Stomach (tissue), 19 donors: ENCODE measurements at places on chromosomes 13 and 19.
A peak's percentile ranks its signal among the peaks of the same experiment; 100 is the strongest.

GRCh38 chr13:112995395-112996191 lies 26.6 kb downstream of the MCF2L start:
- peak; percentile 83 for DNase-seq

DNA sequence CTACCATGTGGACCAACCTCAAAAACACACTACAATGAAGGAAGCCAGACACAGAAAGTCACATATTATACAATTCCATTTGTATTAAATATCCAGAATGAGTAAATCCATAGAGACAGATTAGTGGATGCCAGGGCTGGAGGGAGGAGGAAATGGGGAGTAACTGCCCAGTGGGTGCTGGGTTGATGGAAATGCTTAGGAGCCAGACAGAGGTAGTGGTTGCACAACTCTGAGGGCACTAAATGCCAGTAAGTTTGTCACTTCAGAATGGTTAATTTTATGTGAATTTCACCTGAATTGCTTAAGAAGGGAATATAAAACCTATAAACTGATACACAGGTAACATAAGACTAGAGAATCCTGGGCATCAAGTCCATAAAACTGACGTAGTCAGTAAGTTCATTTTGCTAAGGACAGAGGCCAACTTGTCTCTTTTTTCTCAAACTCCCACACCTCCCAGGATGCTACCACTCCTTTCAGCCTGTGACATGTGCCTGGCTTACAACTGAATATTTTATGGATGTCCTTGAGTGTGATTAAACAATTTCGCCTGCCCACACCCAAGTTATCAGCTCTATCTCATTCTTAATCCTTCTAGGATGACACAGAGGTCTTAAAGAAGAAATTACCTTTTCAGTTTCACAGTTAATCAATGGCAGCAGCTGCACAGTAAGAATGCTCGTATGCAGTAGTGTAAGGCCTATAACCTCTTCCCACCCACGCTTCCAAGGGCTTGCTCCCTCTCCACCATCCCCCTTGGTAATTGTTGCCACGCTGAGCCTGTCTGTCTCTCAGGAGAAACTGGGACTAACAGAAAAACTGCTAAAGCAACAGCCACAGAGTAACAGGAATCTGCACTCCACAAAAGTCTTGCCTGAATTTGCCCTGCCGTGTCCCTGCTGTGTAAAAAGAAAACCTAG lies 5.9 kb upstream of the MLNR start:
- DNase-seq: no peak

GRCh38 chr19:35562336-35562735 lies 1.1 kb downstream of the ATP4A start:
- DNase-seq: no peak

- peak; percentile 58 for DNase-seq
These were observed 1395.8 kb downstream of the EFNB2 start for GRCh38 chr13:105139380-105140285.

- no peak for DNase-seq
These were observed 174.4 kb downstream of the DCT start for GRCh38 chr13:94305033-94305432.

GRCh38 chr13:113066746-113067145 lies 38.8 kb upstream of the F7 start:
- no peak for DNase-seq

DNA sequence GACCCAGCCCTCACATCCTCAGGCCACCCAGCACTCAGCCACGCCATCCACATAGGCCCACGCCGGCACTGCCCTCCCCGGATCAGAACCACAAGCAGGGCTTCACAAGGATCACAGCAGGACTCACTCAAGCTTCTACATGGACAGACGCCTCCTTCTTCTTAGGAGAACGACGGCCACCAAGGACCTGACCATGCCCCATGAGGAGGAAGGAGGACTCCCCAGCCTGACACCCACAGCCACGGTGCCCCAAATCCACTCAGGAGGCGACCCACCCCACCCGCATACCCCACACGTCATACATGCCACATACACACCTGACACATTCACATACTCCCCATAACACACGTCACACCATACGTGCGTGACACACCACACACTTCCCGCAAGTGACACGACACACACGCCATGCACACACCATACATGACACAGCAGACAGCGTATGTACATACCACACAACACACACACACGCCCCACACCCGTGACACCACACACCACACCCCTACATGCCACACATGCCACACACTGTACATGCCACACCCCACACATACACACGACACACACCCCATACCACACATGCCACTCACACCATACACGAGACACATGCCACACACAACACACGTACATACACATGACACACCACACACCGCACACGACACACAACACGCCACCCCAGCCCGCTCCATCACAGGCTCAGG lies 50.4 kb downstream of the MLLT1 start:
- DNase-seq: no peak

- no peak for DNase-seq
These were observed 148.0 kb upstream of the HTR2A start for GRCh38 chr13:47044842-47045241.

DNA sequence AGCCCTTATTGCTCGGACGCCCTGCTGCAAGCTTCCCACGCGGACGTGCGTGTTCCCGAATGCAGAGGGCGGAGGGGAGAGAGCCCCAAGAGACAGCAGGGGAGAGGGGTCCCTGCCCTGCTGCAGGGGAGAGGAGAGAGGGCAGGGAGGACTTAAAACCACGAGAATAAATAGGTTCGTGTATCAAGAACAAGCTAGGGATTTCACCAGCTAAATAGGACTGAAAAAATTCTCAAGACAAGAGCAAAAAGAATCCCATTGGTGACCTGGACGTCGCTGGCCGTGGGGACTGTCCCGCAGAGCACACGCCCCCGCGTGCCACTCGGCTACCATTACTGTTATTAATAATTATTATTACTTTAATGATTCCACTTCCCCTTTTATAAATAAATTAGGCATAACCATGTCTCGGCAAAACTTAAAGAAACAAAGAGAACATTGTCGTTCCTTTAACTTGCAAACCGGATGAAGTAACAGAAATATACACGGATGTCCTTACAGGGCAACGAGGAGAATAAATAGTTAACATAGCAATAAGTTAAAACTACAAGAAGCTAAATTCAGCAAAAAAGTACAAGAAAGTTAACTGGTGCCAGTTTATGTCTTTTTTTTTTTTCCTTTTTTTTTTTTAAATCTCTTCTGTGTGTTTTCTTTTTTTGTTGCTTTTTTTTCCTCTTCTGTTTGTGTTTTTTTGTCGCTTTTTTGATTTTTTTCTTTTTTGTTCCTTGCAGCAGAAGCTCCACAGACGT lies 16.6 kb downstream of the PRKCSH start:
- peak; percentile 57 for DNase-seq

DNA sequence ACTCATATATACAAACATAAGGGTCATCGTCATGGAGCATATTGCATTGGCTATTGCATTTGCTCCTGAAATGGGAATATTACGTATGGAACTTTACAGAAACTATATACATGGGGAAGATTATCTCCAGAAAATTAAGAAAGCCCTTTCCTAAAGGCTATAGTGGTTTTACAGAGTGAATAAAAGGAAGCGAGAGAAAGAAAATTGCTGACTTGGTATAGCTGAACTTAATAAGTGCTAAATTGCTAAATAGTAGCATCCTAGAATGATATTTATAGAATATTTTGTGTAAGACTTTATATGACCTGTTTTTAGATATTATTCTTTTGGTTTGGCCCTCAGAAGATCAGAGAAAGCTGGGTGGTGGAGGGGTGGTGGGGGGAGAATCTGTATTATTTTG lies 114.6 kb downstream of the FLT1 start:
- DNase-seq: no peak

DNA sequence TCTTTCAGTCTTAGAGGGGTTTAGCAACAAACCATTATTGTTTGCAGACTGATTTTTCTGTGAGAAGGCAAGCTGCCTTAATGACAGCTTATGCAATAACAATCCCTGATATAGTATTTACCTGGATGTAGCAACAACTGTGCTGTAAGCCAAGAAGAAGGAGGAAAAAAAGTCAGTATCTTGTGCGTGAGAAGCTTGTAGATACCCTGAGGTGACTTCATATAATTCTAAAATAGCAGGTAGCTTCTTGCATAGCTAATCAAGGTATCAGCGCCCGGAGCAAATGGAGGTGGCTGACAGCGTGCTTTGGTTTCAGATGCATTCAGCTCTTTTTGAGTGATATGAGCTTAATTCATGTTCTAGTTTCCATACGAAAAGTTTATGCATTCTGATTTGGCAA lies 309.8 kb downstream of the KLF5 start:
- DNase-seq: peak; percentile 21

DNA sequence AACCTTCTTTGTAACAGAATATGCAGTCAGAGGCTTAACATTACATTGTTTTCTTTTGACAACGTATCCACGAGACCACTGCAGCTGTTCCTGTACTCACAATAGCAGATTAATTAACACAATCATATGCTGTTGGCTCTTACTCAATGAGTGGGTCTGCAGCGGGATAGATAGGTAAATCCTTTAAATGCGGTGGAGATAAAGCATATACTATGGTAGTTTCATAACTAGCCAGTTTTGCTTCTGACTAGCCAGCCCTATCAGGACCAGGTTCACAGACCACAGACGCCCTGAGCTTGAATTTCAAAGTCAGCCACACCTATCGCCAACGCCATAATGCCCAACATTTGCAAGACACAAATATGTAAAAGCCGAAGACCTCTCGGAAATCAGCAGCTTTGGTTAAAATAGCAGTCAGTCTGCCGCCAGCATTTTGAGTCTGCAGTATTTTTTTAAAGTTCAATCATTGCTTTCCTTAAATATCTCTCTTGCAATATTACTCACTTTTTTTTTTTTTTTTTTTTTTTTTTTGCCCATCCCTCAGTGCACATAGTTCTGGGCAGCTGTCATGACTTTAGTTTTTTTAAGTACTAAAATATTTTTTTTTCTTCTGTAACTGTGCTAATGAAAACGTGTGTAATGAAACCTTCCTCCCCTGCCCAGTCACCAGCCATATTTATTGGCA lies 120.5 kb downstream of the ZNF536 start:
- no peak for DNase-seq

- no peak for DNase-seq
These were observed 637.2 kb upstream of the MIR17HG start for GRCh38 chr13:90710164-90710759.

- DNase-seq: no peak
These were observed 749 bp upstream of the PAN3 start for GRCh38 chr13:28137596-28137995.

- DNase-seq: no peak
These were observed 11.7 kb downstream of the NOP53 start for GRCh38 chr19:47756953-47757608.

DNA sequence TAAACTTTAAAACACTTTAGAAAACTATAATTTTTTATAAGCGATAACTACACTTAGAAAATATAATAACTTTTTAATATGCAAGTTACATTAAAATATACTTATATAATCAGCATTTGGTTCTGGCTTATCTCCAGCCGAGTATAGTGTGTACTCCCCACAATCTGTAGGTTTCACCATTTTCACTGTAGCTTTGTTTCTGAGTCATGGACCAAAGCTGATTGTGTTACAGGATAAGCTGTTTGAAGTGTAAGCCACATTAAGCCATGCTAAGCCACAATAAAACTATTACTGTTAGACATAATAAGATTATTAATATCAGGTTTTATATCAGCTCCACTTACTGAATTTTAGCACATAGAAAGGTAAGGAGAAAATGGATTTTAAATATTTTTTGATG lies 43.8 kb downstream of the CCDC122 start:
- no peak for DNase-seq

DNA sequence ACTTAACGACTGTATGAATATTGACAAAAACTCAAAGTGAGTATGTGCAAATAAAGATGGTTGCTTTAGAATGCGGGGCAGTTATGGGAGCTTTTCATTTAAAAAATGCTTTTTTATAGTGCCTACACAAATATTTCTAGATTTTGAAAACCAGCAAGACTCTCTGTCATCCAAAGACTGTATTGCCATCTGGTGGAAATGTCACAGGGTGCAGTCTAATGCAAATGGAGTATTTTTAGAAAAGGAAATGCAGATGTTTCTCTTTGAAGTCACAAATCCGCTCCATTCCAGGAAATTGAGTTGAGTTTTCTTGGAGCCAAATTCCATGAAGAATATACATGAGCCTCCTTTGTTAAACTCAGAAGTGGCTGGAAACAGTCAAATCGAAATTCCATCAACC lies 2.3 kb upstream of the C1QTNF9B start:
- DNase-seq: no peak

DNA sequence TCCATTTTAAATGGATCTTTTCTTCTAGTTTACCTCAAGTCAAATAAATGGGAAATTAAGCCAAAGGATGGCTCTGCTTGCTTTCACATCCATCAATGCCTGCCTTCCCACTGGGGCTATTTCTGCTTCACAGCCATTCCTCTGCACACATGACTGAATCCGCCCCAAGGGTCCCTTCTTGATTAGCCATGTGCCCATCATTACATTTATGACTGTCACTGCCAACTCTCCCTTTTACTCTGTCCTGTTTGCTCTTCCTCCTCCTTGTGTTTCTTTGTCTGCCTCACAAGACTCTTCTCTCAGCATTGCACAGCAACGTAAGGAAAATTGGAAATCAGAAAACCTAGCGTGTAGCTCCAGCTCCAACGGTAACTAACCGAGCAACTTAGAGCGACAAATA lies 410.2 kb downstream of the TBC1D4 start:
- DNase-seq: no peak

- DNase-seq: peak; percentile 15
These were observed 30.3 kb downstream of the TNFRSF19 start for GRCh38 chr13:23600534-23600933.

- DNase-seq: peak; percentile 88
These were observed at the start of gene CTXN1 for GRCh38 chr19:7926021-7926726. Gene CTXN1, minus strand, starts transcription at chr19:7926135. Its CDS starts 597 bp downstream, at chr19:7925538.

- DNase-seq: no peak
These were observed 7.4 kb downstream of the BSG start for GRCh38 chr19:579842-580155.

DNA sequence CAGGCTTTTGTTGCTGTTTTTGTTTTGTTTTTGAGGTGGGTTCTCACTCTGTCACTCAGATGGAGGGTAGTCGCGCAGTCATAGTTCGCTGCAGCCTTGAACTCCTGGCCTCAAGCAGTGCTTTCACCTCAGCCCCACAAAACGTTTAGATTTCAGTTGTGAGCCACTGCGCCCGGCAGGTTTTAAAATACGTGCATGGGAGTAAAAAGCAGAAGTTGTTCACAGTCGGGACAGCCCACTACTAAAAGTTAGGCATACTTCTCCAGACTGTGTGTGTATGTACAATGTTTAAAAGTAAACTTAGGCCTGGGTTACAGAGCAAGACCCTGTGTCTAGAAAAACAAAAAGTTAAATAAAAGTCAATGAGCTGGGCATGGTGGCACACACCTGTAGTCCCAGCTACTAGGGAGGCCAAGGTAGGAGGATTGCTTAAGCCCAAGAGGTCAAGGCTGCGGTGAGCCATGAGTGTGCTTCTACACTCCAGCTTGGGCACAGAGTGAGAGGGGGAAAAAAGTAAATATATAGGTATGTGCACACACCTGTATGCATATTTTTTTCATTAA lies 6.1 kb downstream of the SAFB start:
- DNase-seq: no peak

GRCh38 chr19:48627865-48628314 lies 8.6 kb downstream of the SPHK2 start:
- no peak for DNase-seq

GRCh38 chr13:27117158-27117557 lies 54.5 kb downstream of the USP12 start:
- no peak for DNase-seq

- DNase-seq: no peak
These were observed 194.5 kb downstream of the NBEA start for GRCh38 chr13:35136585-35136984.
